ENCODE measurements at places on chromosomes 6 and 20.
A peak's percentile ranks its signal among the peaks of the same experiment; 100 is the strongest.

GRCh38 chr6:36682328-36683144 is 4.0 kb downstream of the CDKN1A start:
- no peak for DNase-seq

- no peak for DNase-seq
These were observed 222.2 kb downstream of the LY86 start for GRCh38 chr6:6810727-6811126.

DNA sequence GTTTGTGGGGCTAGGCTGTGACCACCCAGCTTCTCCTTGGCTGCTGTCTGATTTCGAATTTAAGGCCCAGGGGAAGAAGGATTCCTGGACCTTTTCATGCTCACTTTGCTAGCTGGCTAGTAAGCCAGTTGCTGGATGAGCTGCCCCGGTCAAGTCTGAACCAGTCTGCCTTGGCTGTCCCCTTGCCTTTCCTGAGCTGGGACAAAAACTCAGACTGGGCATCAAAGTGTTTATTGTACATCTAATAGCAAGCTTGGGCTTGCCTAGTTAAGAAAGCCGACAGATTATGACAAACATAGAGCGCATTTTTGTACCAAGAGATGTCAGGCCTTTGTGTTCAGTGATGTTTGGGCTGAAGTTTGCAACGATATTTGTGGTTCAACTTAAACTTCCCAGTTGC is 750 bp upstream of the PAK5 start:
- DNase-seq = no peak

- DNase-seq = no peak
These were observed 3.2 kb upstream of the ABT1 start for GRCh38 chr6:26593278-26594130.

DNA sequence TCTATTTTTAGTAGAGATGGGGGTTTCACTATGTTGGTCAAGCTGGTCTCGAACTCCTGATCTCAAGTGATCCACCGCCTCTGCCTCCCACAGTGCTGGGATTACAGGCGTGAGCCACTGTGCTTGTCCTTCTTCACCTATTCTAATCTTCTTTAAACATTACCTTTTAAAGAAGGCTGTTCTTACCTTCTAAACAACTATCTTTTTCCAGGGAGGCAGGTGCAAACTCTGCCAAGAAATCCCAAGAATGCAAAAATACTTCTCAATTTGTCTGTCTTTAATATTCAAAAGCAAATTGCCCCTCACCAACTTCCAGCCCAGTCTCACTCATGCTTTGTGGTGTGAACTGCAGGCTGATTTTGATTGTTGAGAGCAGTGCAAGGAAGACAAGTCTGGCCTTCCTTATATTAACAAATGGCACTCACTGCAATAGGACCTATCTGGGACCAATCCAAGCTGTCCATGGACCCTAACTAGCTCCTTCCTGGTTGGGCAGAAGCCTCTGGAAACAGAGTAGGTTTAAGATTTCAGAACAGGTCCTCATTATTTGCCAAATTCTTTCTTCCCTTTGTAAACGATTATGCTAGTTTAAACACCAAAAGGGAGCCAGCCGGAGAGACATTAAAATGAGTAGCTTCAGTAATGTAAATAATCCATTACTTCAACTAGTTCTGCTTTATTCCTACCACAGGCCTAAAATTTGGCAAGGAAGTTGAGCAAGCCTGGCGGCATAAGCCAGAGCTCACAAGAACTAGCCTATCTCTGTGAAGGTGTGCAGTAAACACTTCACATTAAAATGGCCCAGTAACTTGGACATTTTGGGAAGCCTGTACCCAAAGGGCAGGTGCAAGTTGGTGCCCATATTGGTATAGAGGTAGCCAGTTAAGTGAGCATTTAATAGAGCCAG is 1.6 kb downstream of the SCAND1 start:
- DNase-seq = no peak

- no peak for DNase-seq
These were observed 55.7 kb upstream of the TNFAIP3 start for GRCh38 chr6:137811121-137811915.

- no peak for DNase-seq
These were observed 21.1 kb downstream of the SGK1 start for GRCh38 chr6:134296762-134297161.

- DNase-seq = no peak
These were observed 18.9 kb downstream of the NPEPL1 start for GRCh38 chr20:58711266-58712051.

- DNase-seq = no peak
These were observed 112.4 kb downstream of the FOXO3 start for GRCh38 chr6:108673153-108673552.

DNA sequence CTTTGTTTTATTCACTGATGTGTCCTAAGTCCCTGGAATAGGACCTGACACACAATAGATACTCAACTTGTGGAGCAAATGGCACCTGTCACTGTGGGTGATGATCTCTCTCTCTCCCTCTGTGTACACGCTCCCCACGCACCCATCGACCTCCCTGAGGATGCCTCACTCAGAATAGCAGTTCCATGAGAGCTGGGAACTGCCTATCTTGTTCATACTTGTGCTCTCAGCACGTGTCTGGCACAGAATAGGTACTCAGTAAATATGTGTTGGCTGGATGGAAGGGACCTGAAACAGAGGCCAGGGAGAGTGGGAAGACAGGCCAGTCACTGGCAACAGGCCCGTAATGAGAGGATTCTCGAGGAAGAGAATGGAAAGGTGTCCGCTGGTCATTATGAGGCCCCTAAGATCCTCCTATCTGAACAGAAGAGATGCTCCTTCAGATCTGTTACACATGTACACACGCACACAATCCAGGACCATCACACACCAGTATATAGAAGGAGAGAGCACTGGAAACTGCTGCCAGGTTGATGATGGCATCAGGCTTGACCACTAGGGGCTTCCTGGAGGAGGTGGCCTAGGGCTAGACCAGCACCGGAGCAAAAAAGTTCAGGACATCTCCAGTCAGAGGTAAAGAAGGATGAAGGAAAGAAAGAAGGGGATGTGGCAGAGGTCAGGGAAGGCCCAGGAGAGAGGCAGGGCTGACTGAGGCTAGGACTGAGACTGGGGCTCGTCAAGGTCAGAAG is 30.9 kb downstream of the VEGFA start:
- DNase-seq = no peak

- DNase-seq = no peak
These were observed 8.0 kb downstream of the JAG1 start for GRCh38 chr20:10665791-10666190.

DNA sequence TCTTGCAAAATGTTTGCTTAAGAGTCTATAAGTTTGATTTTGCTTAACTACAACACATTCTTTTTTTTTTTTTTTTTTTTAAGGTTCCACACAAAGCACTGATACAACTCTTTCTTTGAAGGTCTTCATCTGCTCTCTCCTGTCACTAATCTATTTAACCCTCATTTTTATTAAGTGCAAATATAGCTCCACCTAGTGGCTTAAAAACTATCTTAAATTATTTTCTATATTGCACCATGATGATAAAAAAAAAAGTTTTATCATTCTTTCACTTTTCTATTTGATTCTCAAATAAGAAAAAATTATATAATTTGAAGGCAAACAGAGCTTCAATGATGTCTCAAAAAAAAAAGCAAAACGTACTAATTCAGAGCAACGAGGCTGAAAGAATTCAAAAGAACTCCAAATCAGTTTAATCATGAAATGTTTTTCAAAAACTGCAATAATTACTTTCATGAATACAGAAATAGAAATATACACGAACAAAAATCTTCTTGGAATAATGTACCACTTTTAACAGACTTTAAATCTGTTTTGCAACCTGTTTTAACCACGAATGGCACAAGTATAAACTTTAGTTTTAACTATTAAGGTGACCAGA is 12.8 kb downstream of the ESF1 start:
- DNase-seq = peak; percentile 2

GRCh38 chr20:6045566-6045965 is 8.3 kb downstream of the LRRN4 start:
- DNase-seq = no peak

- DNase-seq = no peak
These were observed 181.0 kb upstream of the ZNF217 start for GRCh38 chr20:53774461-53775203.

DNA sequence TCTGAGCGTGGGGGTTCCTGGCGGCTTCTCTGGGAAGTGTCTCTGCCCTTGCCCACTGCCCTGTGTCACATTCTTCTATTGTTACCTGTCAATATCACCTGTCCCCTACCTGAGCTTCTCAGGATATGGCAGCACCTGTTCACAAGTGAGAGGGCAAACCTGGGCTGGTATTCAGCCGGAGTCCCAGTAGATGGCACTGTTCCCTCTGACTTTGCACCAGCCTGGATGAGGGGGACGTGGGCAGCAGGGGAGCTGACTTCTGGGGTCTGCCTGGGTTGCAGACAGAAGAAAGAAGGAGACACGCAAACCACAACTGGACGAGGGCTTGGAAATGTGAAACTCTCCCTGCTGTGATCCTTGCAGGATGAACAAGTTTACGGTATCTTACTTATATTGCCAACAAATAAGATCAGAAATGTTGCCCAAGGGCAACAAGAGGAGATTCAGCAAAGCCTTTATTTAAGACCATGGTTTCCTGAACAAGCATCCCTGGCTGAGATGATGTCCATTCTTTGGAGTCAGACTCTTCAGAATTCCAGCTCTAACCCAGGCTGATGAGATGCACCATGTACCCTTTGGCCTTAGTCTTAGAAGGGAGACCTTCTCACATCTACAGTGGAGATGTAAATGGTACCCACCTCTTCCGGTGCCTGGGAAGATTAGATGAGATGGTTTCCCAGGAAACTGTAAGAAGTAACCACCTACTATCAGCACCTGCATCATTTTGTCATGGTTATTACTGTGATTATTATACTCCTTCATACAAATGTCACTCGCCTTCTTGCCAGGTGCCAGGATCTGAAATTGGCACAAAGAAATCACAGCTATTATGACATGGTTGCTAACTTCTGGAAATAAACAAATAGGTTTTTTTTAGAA is 400.0 kb upstream of the CDH4 start:
- peak; percentile 12 for DNase-seq

DNA sequence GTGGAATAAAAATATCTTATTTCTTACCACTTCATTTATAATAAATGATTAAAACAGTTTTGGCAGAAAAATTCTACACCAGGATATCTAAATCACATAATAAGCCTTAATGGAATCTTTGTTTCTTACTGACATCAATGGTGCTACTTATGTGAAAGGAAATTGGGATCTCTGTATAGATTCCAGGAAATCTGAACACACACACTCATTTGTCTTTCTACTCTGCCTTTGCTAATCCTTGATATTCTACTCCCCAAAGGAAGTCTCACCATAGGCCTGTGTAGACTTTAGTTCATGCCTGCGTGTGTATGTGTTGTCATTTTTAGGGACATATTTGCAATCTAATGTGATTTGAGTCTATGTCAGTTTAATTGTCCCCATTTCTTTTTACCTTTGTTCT is 7.9 kb downstream of the ADGRB3 start:
- DNase-seq = no peak

DNA sequence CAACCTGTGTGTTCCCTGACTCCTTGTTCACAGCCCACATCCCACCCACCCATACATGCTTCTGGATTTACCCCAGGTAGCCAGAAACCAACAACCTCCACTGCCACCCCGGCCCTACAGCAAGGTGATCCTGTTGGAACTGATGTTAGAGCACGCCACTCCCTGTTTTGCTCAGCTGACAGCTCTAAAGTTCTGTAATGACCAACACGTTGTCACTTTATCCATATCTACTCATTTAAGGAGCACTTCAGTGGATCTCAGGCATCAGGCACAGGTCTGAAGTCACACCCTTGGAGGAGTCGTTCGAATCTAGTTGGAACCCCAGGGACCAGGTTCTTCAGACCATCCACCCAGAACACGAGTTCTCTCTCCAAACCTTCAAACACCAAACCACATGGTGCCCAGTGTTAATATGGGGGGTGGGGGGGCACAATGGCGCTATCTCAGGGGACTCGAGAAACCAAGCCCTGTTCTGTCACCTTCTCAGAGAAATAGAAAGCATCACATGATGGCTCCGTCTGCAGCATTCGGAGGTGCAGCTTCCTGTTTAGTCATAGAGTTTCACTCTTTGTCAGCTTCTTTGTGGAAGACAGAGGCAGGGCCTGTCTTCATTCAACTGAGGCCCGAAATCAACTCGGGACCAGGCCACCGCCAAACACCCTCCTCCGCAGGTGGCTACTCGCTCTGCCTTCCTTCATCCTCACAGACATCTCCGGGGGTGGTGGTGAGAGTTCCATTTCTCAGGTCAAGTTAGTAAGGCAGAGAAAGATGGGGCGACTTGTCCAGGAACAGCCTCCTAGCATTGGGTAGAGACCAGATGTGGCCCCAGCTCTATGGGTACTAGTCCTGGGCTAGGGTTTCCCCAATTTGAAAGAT is 142.2 kb downstream of the NFATC2 start:
- no peak for DNase-seq

DNA sequence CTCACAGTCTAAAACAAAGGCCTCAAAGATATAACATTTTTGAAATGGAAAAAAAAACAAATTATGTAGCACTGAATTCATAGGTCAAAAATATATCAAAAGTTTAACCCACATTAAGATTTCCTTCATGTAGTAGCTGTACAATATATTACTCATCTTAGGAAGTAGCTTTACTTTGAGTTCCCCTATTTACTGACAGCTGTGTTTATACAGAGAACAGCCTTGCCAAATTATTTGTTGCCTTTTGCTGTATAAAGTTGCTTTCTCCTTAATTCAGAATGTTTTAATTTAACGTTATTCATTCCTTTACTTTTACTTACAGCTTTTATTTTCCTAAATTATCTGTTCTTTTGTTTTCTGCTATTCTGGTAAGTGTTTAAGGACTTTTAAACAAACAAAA is 181.0 kb downstream of the COL12A1 start:
- DNase-seq = no peak

DNA sequence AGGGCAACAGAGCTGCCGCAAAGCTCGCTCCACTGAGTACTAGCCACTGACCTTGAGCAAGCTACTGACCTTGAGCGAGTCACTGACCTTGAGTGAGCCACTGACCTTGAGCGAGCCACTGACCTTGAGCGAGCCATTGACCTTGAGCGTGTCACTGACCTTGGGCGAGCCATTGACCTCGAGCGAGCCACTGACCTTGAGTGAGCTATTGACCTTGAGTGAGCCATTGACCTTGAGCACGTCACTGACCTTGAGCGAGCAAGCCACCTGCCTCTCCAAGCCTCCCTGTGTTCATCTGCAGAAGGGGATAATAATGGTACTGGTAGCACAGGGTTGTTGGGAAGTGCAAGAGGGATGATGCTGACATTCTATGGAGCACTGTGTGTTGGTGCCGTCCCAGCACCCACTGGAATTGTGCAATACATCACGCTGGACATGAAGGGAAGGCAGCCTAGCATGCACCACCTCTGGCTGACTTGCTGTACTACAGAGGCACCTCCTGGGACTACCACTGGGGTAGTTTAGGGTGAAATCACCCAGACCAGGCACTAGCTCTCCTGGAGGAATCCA is 60.2 kb downstream of the CTCFL start:
- no peak for DNase-seq

DNA sequence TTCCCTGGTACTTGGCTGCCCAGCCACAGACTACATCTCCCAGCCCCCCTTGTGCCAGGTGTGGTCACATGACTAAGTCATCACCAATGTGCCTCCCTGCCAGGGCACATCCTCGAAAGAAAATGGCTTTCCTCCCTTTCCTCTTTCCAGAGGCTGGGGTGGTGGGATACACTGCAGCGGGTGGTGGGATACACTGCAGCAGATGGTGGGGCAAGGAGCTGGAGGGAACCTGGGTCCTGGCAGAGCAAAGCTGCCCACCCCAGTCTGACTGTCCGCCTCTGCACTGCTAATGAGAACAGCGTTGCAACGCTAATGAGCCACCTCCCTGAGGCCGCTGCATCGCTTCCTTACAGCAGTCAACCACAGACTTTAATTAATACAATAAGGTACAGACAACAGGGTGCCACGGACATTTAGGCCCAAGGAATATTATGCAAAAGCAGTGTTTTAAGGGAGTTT is 125.3 kb downstream of the PREX1 start:
- DNase-seq = no peak

- DNase-seq = no peak
These were observed 56.4 kb downstream of the RFX6 start for GRCh38 chr6:116933485-116933884.
